Dermis microvascular lymphatic vessel endothelial cell (primary cell): ENCODE measurements at places on chromosomes 3 and 15. TPM values are rescaled to one million over a fixed set of nuclear protein-coding genes. Genes with fewer than 3 reads are reported as not detected.

DNA sequence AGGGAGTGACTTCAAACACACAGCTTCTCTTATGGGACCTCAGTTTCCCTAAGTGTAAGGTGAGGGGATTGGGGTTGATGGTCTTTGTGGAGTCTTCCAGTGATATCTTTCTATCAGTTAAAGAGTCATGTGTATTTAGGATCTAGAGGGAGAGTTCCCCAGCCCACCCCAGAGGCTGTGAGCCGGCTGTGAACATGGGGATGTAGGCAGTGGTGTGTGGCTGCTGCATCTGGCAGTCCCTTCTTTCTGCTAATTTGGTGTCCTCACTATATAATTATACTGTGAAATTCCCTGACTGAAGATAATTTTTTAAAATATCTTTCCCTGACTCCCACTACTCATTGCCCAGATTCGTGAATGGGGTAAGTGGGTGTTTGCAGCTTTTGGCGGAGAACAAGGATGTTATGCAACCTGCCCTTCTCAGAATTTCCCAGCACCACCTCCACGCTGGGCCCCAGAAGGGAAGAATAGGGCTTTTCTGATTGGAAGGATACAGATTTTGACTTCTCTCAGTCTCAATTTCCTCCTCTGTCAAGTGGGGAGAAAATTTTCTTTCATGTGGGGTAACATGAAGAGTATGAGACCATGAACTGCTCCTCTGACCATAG lies 79.0 kb upstream of the RASGRF1 start:
- no peak for DNase-seq

DNA sequence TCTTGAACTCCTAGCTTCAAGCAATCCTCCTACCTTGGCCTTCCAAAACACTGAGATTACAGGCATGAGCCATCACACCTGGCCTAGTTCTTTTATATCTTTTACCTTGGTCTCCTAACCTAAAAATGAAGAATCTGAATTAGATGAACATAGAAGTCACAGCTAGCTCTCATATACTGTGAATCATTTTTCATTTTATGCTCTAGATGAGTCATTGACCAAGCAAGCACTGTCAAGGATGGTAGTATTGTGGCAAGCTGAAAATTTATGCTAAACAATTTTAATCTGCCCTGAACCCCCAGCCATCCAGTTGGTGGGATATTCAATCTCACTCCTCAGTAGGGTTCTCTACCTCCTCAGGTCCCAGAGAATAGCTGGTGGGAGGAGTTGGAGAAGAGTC lies 48.3 kb upstream of the DNAJC13 start:
- no peak for DNase-seq

GRCh38 chr3:64495121-64495780 lies 192.5 kb downstream of the ADAMTS9 start:
- no peak for DNase-seq

- DNase-seq, result no peak
These were observed 2.2 kb downstream of the ZXDC start for GRCh38 chr3:126473292-126474168.

DNA sequence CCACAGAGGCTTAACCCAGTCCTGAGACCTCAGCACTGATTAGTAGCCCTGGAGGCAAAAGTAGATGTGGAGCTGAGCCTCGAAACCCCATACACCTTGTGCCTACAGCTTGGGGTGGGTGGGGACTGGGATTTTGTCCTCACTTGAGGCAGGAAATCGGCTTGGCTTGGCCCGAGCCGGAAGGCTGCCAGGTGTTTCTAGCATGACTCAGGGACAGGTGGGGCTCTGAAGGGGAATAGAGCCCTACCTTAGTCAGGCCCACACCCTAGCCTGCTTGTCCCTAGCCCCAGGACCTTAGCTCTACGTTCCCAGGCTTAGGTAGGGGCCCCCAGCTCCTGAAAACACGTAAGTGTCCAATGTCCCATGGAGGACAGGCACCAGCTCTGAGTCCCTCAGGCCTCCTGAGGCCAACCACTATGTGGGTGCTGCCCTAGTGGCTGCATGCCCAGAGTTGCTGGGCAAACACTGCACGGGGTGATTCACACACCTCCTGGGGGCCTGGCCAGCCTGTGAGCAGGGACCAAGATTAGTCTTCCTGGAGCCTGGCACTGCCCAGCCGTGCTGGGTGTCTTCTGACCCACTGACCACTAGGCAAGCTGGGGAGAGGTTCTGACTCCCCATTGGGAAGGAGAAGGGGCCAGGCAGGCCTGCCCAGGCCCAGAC lies 3.1 kb downstream of the MST1R start:
- DNase-seq, result no peak

DNA sequence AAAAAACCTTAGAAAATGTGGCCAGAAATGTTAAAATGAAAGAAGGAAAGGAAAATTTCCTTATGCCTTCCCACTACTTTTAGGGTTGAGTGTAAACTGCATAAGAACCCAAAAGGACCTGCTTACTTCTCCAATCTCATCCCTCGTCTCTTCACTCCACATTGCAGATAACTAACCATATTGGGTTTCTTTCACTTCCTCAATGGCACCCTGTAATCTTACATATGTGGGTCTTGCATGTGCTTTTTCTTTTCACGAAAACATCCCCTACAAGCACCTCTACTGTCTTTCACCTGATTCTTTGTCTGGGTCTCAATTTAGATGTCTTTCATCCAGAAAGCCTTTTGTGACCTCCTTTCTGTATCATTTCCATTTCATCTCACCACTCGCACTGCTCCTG lies 23.1 kb downstream of the EOMES start:
- no peak for DNase-seq

DNA sequence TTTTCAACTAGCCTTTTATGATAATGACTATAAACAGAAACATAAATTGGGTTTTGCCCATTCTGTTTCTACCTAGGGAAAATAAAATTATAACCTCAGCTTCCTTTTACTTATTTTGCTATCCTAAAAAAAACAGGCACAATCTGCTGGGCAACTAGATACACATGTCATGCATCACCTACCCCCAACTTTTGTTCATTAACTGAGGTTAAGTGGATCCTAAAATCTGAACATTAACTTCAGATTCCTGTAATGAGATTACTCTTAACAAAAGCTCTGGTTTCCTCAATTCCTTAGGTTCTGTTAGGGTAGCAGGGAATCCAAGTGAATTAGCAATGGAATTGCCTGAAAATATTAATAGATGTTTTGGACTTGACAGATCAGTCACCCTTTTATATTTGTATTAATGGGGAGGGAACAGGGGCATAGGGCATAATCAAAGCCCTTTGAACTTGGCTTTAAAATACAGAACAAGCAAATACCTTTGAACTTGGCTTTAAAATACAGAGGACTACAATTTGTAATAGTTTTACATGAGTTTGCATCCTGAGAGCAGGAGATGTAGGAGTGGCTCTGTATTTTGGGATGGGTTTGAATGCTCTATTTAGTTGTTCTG lies 106.6 kb downstream of the FEZF2 start:
- DNase-seq, result no peak

DNA sequence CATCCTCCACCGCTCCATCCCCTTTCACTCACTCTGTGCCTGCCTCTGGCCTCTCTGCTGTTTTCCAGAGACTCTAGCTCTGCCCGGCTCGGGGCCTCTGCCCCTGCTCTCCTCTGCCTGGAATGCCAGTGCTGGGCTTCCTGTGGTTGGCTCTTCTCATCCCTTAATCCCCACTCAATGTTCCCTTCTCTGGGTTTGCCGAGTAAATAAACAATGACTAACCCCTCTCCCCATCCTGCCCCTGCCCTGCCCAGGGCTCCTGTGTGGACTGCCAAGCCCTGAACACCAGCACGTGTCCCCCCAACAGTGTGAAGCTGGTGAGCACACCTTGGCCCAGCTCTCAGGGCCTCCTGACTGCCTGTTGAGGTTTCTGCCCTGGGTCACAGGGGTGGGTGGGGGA lies 12.2 kb downstream of the STAB1 start:
- peak; percentile 25 for DNase-seq

DNA sequence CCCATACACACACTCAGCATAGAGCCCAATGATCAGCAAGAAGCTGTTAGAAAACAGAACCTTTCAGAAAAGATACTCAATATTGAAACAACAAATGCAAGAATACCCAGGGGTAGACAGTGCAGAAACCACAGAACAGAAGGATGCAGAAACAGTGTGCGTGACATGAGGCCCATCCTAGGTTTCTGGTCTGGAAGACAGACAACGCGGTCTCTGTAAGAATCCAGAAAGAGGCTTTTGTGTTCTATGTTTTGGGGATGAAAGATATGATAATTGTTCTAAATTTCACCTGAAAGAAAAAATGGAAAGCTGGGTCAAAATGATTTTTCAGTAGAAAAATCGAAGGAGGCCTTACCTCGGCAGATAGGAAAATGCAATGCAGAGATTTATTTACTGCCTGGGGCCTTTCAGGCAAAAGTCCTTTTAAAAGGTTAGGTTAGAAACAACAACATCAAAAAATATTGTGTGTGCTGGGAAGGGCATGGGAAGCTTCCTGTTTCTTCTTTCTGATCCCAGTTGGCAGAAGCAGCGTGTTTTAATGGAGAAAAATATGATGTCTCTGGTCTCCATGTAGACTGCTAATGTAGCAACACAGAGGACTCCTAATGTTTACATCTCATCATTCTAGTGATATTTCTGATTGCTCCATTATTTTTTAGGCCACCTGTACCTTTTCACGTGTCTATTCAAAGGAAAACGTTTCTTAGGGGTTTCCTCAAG lies 17.0 kb downstream of the SYNM start:
- DNase-seq, result peak; percentile 63

GRCh38 chr3:46463120-46463867 lies 1.4 kb downstream of the LTF start:
- DNase-seq, result peak; percentile 22

GRCh38 chr15:83474578-83474977 lies 27.4 kb downstream of the SH3GL3 start:
- no peak for DNase-seq

- no peak for DNase-seq
These were observed 6.9 kb downstream of the ST6GAL1 start for GRCh38 chr3:186937017-186937875.

DNA sequence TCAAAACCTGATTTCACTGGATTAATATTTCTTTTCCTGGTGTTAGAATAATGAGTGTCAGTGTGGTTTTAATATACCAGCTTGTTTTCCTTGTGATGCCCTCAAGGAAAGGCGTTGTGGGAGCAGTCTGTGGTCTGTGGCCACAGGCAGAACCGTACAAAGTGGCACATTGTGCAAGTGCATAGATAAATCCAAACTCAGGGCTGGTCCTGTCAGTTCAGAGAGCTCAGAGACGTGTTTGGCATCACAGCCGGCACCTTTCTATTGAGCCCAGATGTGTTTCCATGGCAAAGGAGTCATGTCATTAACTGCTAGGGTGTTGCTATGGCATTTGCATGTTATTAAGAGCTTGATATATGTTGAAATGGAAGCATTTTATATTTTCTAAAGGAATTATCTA lies 289.9 kb upstream of the RASGRP1 start:
- DNase-seq, result no peak

- peak; percentile 37 for DNase-seq
These were observed 176.3 kb upstream of the ROPN1 start for GRCh38 chr3:124168271-124168670.

GRCh38 chr3:140128631-140129030 lies 193.6 kb downstream of the CLSTN2 start:
- DNase-seq, result no peak

GRCh38 chr3:68135067-68135466 lies 480.7 kb upstream of the SUCLG2 start:
- DNase-seq, result no peak

DNA sequence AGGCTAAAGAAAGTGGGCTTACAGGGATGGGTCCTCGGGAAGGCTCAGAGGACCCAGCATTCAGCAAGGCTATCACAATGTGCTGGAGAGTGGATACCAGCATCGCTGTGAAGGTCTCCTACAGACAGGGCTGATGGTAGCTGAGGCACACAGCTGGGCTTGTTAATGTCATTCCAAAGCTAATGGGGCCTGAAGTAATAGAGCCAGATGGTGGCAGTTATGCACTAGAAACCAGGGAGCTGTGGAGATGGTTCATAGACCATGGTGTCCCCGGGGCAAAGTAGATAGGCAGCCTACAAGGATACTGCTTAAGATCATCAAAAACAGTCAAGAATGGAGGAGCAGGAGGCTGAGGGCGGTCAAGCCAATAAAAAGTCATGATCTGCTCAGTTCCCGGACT lies 24.8 kb upstream of the BOC start:
- no peak for DNase-seq

DNA sequence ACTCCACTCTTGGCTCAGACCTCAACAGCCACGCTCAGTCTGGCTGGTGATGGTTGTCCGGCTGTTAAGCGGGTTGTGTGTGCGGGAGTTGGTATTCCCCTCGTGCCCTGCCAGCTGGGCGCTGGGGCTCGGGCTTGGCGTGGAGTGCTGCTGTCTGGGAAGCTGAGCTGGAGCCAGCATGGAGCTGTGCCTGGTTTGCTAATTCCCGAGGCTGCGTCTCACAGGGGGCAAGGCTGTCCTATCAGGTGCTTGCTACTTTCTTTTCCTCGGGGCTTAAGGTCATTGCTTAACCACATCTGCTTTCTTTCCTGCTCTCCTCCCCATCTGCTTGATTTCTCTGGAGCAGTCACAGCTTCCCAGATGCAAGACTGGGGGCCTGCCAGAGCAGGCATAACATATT lies 29.9 kb downstream of the PDIA5 start:
- DNase-seq, result no peak

DNA sequence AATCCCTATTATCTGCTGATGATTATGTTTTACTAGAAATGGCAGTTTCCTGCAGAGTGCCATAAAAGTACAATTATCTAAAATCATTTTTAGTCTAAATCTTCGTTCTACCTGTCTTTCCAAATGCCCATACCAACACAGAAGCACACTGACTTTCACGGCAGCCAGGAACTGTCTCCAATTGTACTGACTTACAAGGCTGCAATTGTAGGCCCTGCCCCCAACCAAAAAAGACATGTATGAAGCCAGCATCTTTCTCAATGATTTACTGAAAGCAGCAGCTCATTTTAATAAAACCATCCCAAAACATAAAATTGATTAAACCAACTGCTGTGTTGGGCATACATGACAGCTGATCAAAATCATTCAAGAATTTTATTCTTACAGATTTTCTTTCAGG lies 119.0 kb downstream of the TBC1D5 start:
- no peak for DNase-seq

DNA sequence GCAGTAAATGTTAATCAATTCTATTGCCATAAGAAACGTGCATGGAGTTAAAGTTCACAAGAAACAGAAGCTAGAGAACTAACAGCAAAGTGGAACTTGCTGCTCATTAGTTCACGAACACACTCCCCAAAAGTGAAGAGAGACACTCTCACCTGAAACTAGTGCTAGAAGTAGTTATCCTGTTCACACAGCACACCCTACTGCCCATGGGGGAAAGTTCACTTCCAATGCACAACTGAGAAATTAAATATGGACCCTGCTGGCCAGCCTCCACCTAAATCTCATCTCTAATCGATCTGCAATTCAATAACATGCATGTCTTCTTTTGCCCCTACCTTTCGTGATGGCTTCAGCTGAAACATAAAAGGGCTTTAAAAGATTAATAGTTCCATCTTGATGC lies 39.4 kb upstream of the FRMD4B start:
- peak; percentile 69 for DNase-seq

The RGMA gene
- total RNA-seq, result under 0.01 TPM in 2 replicates

The SNX1 gene
- total RNA-seq, result 33.4 and 47.5 TPM in 2 replicates

The FAM81A gene
- under 0.01 and 0.13 TPM in 2 replicates for total RNA-seq

The OSTN gene
- total RNA-seq, result not detected in 2 replicates

The BFSP2 gene
- not detected in 2 replicates for total RNA-seq

The LMCD1 gene
- 17.3 and 28.8 TPM in 2 replicates for total RNA-seq

The ATP13A5 gene
- total RNA-seq, result not detected in 2 replicates

The IQCH gene
- total RNA-seq, result 1.0 and 1.1 TPM in 2 replicates

The TMC3 gene
- not detected in 2 replicates for total RNA-seq
